NCI-H1092 (cell line): ENCODE measurements at places on chromosomes 16 and 17.

- no peak for DNase-seq
These were observed 65.6 kb downstream of the PRKCB start for GRCh38 chr16:23901178-23902033.

GRCh38 chr17:51434434-51435170 lies 174.3 kb downstream of the UTP18 start:
- DNase-seq = no peak

- no peak for DNase-seq
These were observed 3.0 kb downstream of the PDILT start for GRCh38 chr16:20401475-20402016.

DNA sequence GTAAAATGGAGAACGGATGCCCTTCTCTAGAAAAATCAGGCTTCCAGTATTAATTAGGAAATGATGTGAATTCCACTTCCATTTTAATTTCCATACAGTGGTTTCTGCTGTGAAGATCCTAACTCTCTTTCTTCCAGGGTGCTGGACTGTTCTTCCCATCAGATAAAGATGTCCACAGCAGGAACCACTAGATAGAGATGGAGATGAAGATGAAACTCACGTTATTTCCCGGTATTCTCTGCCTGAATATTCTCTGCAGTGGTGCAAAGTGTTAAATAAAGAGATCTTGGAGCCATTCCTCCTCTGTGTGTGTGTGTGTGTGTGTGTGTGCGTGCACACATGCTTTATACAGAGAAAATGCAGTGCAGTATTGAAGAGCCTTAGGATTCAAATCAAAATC lies 727.5 kb downstream of the KCNJ2 start:
- DNase-seq = no peak

DNA sequence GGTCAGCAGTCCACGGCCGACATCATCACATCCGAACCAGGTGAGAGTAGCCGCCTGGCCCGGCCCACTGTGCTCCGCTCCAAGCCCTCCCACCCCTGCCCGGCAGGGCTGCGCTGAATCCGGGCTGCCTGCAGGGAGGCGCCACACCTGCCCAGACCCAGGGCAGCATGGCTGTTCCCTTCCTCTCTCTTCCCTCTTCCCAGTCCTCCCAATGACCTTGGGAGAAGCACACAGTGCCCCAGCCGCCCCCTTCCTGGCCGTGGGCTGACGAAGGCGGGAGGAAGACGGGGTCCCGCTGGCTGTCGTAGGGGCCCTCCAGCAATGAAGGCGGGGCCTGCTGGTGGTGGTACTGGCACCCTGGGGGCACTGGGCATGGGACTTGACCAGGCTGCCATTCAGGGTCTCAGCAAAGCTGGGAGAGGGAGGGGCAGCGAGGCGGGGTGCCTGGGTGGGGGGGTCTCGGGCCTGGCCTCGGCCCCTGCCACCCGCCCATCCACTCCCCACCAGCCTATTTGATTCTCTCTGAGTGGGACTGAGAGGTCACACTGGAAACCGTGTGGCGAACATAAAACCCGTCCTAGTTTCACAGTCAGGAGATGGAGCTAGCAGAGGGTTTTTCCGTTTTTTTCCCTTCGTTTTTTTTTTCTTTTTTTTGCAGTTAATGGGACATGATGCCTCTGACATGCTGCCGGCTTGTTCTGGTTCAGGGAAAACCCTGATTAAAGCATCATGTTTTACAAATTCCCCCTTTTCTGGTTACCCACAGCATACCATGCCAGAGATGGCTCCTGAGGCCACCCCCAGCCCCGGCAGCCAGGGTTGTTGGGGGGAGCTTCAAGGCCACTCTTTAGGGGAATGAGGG lies 50.6 kb downstream of the BAHCC1 start:
- no peak for DNase-seq

DNA sequence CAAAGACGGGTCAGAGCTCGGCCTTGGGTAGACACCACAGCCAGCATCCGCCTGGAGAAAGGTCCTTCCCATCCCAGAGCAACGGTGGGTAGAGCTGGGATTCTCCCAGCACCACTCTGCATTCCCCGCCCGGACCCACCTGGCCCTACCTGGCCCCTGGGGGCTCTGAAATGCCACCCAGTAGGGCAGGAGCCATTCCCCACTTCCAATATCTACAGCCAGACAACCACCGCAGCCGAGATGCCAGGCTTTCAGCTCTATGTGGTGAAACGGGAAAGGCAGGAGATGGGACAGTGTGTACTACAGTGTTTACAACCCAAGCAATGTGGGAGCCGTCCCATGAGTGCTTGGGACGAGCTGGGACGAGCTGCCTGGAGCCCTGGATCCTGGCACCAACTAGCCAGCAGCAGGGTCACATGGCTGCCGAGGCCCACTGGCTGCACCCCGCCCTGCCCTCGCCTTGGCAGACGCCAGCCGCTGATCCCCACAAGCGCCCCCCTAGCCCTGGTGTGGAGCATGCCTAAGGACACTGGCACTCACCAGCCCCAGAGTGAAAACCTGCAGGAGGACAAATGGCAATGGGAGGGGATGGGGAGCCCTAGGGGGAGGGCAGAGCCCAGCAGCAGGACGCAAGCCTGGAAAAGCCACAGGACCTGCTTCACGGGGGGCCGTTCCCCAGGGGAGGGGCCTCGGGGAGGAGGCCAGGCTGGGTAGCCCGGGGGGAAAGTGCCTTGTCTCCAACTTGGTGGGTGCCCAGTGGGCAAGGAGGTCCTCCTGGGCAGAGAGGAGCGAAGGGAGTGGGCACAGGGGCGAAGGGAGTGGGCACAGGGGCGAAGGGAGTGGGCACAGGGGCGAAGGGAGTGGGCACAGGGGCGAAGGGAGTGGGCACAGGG lies 13.5 kb downstream of the TMC6 start:
- DNase-seq = no peak

GRCh38 chr17:4248504-4249277 lies 15.1 kb downstream of the ANKFY1 start:
- no peak for DNase-seq
